ENCODE measurements at places on chromosomes 7 and 10.
A peak's percentile ranks its signal among the peaks of the same experiment; 100 is the strongest.

DNA sequence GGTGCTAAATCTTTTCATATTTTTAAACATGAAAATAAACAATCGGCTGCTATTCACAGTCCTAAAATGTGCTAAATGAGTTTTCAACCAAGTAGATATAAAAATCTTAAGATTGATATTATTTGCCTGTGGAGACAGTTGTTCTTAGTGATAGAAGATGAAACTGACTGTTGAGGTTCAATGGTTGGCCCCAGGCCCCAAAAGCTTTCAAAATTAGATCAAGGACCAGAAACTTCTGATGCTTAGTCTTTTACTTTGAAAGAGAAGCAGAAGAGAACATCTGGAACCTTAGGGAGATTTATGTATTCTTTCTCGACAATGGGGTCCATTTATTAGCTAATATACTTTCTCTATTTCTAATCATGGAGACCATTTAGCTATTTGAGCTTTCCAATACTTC is 155.8 kb downstream of the REEP3 start:
- no peak for DNase-seq

DNA sequence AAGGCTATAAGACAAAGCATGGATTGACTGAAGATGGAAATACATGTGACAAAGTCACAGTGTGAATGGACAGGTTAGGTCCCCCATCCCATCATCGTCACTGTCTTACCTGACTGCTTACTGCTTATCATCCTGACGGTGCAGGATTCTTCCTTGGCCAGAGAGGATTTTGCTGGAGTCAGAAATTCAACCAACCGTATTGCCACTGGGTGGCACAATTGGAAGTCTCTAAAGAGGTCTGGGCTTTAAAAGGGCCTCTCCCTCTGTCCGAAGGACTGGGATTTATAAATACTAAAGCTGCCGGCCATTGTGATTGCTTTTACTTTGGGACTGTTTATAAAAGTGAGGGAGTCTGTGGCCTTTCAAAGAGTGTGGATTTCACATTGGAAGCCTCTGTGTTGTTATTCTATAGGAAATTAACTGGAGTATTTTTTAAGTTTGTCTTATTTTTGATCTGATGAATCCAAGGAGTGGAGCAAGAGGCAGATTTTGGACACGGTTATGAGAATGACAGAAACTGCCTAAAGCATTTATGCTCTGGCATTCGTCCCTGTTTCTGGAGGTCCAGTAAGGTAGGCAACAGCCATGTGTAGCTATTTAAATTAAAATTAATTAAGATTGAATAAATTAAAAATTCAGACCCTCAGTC is 113.3 kb upstream of the CREB5 start:
- no peak for DNase-seq

DNA sequence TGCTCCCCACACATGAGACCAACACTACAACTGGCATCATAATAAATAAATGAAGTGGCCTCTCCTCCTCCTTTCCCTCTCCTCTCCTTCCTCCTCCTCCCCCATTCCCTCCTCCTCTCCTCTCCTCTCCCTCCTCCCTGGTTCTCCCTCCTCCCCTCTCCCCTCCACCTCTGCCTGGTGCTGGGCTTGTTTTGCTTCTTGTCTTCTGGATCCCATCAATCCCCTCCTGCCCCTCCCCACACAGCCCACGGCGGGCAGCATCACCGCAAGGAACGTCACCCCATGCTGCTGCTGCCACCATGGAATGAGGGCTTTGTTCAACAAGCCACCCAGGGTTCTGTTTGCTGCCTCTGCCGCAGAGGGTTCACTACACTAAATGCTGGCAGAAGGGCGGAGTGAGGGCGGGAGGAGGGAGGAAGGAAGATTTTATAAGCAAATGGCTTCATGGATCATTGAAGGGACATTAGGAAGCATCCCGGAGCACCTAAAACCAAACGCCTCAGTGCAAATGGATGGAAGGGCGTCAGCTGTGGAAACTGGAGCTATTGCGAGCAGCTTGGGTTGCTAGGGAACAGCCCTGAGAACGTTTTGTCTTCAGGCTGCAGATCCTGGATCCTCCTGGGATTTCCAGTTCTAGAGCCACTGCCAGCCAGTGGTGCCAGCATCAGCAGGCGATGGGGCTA is 379.7 kb upstream of the ZMIZ1 start:
- no peak for DNase-seq

- DNase-seq, result no peak
Measured at GRCh38 chr7:70094831-70095230, 496.6 kb downstream of the AUTS2 start.

DNA sequence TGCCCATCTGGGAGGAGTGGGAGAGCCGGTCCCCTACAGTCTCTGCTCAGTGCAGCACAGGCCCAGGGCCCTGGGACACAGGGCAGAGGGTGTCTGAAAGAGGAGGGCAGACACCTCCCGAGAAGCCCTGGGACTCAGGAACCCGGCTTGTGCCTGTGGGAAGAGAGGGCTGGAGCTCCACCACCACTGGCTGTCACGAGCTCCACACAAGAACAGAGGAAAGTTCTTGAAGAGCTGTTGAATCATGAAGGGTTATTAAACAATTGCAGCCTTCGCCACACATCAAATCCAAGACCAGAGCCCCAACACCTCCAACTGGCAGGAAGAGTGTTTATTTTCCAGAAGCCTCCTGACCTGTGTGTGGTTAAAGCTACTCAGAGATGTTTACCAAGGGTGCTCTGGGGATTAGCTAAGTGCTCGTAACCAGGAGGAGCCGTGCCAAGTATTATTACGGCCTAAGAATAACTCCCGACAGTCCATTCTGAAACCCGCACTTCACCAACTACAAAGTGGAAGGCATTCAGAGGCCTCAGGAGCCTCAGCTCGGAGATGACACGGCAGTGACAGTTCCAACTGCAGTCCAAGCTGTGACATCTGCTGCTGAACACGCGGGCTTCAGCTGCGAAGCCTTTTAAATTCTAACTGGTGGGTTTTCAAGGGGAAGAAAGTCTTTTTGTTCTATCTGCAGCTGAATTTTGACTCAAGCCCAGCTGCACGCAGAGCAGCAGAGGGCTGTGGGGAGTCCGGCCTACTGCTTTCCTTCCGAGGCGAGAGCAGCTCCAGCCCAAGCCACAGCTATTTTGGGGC is 75.1 kb downstream of the MAD1L1 start:
- no peak for DNase-seq

GRCh38 chr7:134836447-134836846 is 57.0 kb downstream of the CALD1 start:
- DNase-seq, result no peak

DNA sequence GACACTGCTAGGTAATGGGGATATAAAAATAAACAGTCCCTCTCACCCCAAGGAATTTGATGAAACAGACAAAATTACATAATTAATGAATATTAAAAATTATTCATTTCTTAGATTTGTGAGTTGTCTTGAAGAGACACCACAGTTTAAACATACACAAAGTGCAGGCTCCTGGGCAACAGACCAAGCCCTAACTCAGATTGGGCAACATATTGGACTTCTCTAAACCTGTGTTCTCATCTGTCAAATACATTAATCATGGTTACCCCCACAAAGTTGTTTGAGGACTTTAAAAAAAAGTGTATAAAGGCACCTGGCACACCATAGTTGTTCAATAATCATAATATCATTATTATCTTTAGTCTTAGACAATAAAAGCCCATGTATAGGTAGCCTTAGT is 62.5 kb upstream of the CAPZA2 start:
- no peak for DNase-seq

DNA sequence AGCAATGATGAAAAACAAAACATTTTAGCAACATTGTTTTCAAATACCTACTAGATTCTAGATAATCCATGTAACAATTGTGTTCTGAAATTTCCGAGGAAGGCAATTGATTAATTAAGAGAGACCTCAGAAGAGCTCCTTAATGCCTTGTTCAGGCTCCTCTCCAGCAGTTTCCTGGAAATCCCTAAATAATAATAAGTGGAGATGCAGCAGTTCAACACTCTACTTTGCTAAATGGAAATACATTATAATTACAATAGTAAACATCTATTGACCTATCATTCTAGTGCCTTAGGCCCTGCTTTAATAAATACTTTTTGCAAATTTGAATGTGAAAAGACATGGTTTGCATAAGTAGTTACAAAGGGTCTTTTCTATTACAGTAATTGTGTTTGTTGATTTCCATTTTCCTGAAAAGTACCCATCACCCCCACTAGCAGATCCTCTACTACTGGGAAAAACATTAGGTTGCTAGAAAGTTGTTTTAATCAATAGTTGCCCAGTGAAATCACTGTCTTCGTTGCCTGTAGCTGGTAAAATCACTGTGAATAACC is 186.6 kb upstream of the STK17A start:
- no peak for DNase-seq

DNA sequence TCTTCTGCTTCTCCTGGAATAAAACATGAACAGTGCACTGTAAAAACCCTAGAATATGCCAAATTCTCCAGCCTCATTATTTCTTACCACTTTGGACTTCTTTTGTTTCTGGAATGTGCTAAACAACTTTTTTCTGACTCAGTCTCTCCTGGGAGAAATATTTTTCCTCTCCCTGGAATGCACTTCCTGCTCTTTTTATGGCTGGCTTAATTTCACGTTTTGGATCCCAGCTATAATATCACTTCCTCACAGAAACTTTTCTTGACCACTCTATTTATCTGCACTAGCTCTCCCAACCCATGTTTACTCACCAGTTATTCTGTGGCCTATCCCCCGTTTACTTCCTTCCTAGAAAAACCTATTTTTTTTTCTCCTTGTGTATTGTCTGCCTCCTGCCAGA is 26.7 kb downstream of the ABCB5 start:
- DNase-seq, result no peak

- DNase-seq, result no peak
Measured at GRCh38 chr10:31836569-31837406, 91.8 kb downstream of the ARHGAP12 start.

DNA sequence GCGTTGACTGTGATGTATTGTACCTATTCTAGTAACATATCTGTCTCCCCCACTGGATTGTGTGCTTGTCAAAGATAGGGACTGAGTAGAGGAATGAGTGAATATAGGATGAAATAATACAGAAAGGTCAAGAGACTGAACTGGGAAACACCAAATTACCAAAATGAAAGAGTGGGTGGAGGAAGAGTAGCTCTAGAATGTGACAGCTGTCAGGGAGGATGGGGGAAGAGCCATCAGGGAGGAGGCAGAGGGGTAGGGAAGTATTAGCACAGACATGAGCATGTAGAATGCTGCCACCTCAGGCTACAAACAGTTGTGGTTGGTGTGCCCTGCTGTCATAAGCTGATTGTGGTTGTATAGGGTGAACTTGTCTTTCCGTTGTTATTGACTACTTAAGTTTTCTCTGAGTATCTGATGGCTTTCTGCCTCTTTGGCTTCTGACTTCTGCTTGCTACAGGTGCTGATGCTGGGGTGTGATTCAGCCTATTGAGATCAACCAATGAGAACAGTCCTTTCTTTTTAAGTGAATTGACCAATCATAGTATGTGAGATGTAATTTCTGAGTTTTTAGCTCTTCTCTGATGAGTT is 5.6 kb downstream of the CCSER2 start:
- DNase-seq, result peak; percentile 73

DNA sequence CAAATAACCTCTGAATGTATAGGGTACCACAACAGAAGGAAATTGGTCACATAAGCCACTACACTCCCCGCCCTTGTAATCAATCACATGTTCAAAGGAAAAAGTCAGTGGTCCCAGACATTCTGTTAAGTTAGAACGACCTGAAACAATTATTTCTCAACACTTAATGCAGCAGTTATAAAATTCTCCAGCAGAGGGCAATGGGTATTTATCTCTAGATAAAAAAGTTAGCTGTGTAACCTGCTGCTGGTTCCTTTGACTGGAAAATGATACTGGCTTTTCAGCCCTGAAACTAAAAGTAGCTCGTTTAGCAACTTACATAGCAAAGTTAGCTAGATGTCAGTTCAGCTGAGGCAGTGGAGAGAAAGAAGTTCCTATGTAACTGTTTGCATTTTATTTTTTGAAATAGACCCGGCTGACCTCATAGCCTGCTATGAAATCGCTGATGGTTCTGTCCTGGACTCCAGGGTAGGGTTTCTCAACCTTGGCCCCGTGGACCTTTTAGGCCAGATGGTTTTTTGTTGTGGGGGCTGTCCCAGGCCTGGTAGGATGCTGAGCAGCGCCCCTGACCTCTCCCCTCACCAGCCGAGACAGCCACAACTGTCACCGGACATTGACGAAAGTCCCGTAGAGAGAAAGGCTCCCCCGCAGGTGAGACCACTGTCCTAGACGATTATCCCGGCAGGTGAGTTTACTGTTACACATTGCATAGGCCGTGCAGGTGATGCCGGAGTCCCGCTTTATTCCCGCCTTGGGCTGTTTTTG is 40.2 kb upstream of the PROSER2 start:
- no peak for DNase-seq

DNA sequence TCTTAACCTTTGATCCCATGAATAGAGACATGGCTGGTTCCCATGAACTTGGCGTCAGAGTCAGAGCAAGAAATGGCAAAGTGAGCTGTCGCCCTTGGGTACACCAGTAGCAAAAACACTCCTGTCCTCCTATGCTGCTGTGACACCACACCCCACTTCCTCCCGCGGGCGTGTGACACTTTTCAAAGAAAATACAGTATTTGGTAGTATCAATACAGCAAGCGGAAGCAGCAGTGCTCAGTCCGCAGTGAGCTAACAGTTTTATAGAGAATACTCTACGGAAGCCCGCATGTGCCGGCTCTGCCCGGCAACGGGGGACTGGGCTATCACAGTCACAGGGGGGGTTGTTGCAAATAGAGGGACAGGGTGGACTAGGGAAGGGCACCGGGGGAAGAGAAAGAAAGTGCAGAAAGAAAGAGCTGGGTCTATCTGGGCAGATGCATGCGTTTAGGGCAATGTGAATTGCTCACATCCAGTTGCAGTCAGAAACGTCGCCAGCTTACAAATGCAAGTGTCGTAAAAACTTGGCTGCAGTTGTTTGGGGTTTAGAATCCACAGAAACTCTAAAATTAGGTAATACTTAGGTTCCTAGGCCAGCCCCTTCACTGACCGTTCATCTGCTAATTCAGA is 49.8 kb downstream of the PRKCQ start:
- peak; percentile 65 for DNase-seq

DNA sequence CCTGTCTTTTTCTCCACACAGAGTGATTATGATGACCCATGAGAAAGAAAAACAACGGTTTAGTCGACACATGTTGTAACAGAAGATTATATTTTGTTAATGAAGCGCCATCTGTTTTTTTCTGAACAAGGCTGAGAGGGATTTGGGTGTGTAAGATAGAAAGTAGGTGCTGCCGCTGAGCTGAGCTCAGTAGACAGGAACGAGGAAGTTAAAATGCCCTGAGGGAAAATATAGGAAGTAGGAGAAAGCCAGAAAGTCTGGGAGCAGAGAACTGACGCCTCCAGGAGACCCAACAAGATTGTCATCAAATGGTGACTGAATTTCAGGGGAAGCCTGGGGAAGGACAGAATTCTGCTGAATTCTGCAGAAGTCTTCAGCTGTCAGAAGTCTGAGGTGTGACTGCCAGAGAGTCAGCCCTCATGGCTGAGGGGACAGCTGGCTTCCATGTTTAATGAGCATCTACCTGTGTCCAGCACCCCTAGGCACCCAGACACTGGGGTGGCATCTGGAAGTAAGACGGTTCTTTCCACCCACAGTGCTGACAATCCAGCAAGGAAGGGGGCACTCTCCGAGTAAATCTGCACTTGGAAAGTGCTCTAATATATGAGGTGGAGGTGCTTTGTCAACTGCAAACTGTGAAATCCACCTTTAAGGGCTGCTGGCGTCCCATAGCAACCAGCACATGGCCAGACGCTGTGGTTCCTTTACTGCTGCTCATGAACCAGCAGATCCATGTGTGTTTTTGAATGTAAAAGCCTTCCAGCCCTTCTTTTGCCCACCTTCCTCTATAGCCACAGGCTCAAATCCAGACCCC is 12.5 kb upstream of the TSPAN15 start:
- DNase-seq, result no peak
